NCI-H2081 treated with DMSO at 0.1 percent for 48 hours (cell line): ENCODE measurements at places on chromosomes 7 and 10.
A peak's percentile ranks its signal among the peaks of the same experiment; 100 is the strongest.

DNA sequence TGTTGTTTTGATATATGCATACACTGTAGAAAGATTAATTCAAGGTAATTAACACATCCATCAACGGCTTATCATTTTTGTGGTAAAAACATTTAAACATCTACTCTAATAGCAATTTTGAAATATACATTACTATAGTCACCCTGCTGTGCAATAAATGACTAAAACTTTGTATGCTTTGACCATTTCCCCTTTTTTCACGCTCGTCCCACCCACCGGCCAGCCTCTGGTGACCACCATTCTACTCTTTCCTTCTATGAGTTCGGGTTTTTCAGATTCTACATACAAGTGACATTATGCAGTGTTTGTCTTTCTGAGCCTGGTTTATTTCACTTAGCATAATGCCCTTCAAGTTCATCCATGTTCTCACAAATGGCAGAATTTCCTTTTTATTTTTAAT, 21.3 kb downstream of the CYCS start:
- no peak for DNase-seq

DNA sequence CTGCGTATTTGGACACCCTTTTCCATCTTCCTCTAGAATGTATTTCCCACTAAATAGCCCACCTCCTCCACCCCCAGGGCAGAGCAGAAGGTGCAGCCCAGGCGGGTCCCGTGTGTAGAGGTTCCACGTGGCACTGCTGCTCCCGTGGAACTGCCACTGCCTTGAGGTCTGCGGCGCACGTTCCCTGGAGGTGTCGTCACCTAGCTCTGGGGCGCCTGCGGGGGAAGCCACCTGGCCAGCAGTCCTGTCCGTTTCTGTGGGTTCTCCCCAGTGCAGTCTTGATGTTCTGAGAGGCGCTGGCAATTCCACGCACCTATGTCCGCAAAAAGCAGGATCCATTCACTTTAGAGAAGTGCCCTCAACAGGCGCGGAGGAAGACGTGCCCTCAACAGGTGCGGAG, 21.9 kb downstream of the BNIP3 start:
- no peak for DNase-seq

GRCh38 chr10:47259466-47259865, 40.5 kb upstream of the GDF10 start:
- DNase-seq: no peak

DNA sequence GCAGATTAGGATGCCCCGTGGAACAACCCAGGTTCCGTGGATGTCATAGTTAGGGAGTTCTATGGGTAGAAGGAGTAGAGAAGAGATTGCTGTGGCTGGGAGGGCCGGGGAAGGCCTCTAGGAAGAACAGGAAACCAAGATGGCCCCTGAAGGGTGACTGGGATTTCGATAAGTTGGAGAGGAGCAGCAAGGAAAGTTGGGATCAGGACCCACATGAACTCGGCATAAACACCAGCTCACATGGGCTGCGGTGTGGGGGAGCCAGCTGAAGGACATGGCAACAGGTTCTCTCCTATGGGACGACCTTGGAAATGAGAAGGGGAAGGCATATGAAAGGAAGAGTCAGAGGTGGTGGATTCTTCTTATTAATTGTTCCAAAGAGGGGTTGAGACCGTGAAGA, 333.7 kb upstream of the SHH start:
- DNase-seq: no peak

DNA sequence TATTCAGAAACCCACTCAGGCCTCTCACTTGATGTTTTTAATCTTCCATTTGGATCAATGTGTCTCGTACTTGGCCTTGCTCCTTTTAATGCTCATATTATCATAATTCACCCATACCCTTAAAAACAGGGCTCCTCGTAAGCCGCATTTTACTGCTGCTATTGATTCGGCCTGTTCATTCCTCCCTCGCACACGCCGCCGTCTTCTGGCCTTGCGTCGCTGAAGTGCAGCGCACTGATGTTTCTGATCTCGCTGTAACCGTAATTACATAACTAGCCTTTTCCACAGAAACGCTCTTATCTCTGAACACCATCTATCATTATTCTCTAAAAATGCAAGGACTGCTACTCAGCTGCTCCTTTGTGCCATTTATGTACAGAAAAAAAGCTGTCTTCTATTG, 544.5 kb upstream of the FOXK1 start:
- no peak for DNase-seq

- DNase-seq: no peak
Measured at GRCh38 chr10:104306897-104307296, 31.4 kb downstream of the ITPRIP start.

GRCh38 chr7:114084002-114084471, 165.2 kb upstream of the PPP1R3A start:
- no peak for DNase-seq

GRCh38 chr7:144777005-144777839, 58.6 kb downstream of the TPK1 start:
- DNase-seq: no peak

- DNase-seq: no peak
Measured at GRCh38 chr7:32061346-32061745, 8.9 kb downstream of the PDE1C start.

GRCh38 chr7:96414931-96415292, 93.0 kb upstream of the SLC25A13 start:
- peak; percentile 83 for DNase-seq

DNA sequence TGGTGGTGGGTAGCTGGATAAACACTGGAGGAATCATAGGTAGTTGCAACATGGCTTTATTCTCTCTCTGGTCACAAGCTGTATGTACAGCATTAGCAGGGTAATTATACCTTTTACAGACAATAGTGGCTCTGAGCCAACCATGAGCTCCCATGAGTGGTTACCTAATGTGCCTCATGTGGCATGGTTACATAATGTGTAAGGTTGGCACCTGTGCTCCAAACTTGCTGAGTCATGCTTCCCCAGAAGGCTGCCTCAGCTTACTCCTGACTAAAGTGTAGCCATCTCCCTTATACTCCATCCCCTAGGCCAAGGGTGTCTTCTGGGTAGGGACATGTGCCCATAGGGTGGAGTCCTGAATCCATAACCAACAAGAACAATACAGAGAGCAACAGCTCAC, 345.3 kb upstream of the SEMA3C start:
- DNase-seq: peak; percentile 8

DNA sequence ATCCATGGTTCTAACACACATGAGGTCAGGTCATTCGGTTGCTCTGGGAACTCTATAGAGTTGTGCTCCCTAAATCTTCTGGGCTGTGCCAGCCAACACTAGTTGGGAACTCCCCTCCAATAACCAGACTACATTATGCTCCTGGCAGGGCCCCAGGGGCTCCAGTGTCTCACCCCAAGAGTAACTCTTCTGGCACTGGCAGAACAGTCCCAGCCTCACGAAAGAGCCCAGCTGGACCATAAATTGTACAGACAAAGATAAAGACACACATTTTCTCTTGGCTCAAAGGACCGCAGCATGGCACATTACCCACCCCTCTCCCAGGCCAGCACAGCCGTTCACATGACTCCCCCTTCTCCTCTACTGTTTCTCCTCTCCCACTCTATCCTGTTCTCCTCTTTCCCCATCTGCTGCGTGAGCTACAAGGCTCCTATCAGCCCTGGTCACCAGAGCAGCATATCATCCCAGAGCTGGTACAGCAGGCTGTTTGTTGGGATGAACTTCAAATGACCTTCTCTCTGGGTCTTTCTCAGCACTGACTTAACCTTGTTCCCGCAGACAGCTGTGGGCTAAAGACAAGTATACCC, 230.6 kb downstream of the PLXNA4 start:
- DNase-seq: no peak
